Central memory CD8-positive, alpha-beta T cell (primary cell): ENCODE measurements at places on chromosomes 6 and 20.

GRCh38 chr20:44034451-44034850 lies 119.8 kb downstream of the TOX2 start:
- H3K27me3 ChIP-seq, result peaks cover 31% of the 10 kb centered on the region
- DNase-seq, result no peak
- H3K36me3 ChIP-seq, result peaks cover 1% of the 10 kb centered on the region
- H3K4me1 ChIP-seq, result peaks cover 54% of the 10 kb centered on the region

DNA sequence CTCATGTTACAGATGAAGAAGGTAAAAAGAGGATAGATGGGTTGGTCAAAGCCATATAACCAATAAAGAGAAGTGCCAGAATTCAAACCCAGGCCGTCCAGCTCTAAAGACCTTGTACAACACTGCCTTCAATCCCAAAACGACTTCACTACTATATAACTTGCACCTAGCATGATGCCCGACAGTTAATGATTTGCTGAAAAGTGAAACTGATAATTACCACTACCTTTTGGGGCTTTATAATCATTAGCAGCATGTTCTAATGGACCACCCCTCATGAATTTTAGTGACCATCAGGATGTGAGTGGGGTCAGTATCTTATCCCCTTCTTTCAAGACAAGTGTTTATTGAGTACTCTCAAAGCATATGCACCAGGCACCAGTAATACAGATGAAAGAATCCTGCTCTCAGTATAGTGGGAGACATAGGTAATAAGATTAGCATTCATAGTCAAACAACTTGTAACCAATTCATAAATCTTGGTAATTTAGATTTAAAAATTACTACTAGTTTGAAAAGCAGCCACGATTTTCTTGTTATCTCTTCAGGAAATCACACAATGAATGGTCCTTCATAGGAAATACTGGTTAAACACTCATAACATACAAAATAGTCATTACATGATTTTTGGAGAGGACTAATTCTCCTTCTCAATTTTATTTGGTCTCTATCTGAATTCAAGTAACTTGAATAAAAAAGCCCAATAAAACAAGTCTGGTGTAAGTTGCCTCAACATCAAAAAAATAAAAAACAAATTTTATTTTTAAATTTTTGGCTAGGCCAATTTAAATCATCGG lies 98.0 kb downstream of the EPB41L2 start:
- DNase-seq, result no peak
- H3K36me3 ChIP-seq, result no peaks in the 10 kb centered on the region
- H3K4me3 ChIP-seq, result no peak overlapping the region
- H3K4me1 ChIP-seq, result no peaks in the 10 kb centered on the region
- H3K27me3 ChIP-seq, result no peaks in the 10 kb centered on the region

GRCh38 chr6:24454452-24454851 lies 34.9 kb downstream of the GPLD1 start:
- no peaks in the 10 kb centered on the region for H3K27me3 ChIP-seq
- H3K27ac ChIP-seq, result no peak overlapping the region
- H3K36me3 ChIP-seq, result no peaks in the 10 kb centered on the region
- no peak for DNase-seq
- no peak overlapping the region for H3K4me3 ChIP-seq
- no peaks in the 10 kb centered on the region for H3K4me1 ChIP-seq

- no peak overlapping the region for H3K27ac ChIP-seq
- H3K4me1 ChIP-seq, result no peaks in the 10 kb centered on the region
- no peak for DNase-seq
- H3K27me3 ChIP-seq, result no peaks in the 10 kb centered on the region
- H3K36me3 ChIP-seq, result peaks cover 2% of the 10 kb centered on the region
These were observed 23.9 kb downstream of the NT5E start for GRCh38 chr6:85473748-85474147.

DNA sequence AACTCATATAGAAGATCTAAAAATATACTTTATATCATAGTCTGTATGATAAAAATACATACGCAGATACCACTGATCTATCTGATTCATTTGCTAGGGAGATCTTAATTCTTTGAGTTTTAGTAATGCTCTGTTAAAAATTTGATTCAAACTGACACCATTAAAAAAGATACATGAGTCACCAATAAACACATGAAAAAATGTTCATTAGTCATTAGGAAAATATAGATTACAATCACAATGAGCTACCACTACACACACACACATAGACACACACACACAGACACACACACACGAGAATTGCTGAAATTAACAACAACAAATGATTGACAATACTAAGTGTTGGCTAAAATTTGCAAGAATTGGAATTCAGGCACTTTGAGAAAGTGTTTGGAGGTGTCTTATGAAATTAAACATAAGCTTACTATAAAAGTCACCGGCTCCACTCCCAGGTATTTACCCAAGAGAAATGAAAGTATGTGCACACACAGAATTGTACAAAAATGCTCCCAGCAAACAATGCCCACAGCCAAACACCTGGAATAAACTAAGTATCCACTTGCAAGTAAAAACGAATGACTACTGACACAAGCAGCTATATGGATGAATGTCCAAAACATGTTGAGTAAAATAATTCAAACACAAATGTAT lies 117.7 kb upstream of the GGTLC1 start:
- no peaks in the 10 kb centered on the region for H3K27me3 ChIP-seq
- H3K36me3 ChIP-seq, result no peaks in the 10 kb centered on the region
- peaks cover 8% of the 10 kb centered on the region for H3K4me1 ChIP-seq
- DNase-seq, result no peak
- no peak overlapping the region for H3K27ac ChIP-seq
- H3K4me3 ChIP-seq, result no peak overlapping the region

DNA sequence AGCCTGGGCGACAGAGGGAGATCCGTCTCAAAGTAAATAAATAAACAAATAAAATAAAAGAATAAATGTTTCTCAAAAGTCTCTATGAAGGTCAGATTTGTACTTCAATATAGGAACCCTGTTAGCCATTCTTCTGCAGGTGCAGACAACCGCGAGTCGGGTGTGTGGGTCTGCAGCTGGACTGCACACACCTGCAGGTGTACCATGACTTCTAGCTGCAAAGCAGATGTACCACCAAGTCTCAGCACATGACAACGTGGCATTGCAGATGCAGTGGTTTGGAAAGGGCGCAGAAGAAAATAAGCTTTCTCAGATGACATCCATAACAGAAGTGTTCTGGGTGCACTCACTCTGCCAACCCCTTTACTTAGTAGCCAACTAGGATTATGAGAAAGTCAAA lies 239.7 kb downstream of the ATXN1 start:
- DNase-seq, result no peak
- peaks cover 59% of the 10 kb centered on the region for H3K4me1 ChIP-seq
- H3K27me3 ChIP-seq, result no peaks in the 10 kb centered on the region
- H3K4me3 ChIP-seq, result no peak overlapping the region

- H3K4me3 ChIP-seq, result no peak overlapping the region
- no peaks in the 10 kb centered on the region for H3K27me3 ChIP-seq
- H3K36me3 ChIP-seq, result peaks cover 2% of the 10 kb centered on the region
- DNase-seq, result no peak
- no peak overlapping the region for H3K27ac ChIP-seq
- peaks cover 25% of the 10 kb centered on the region for H3K4me1 ChIP-seq
These were observed 64.4 kb upstream of the DUSP22 start for GRCh38 chr6:227812-228338.

GRCh38 chr6:148818939-148819575 lies 72.2 kb downstream of the UST start:
- no peaks in the 10 kb centered on the region for H3K27me3 ChIP-seq
- H3K4me3 ChIP-seq, result no peak overlapping the region
- DNase-seq, result no peak
- no peaks in the 10 kb centered on the region for H3K36me3 ChIP-seq
- H3K27ac ChIP-seq, result no peak overlapping the region
- peaks cover 18% of the 10 kb centered on the region for H3K4me1 ChIP-seq

- peaks cover 2% of the 10 kb centered on the region for H3K36me3 ChIP-seq
- H3K4me3 ChIP-seq, result no peak overlapping the region
- no peak for DNase-seq
- H3K27me3 ChIP-seq, result peaks cover 55% of the 10 kb centered on the region
- H3K27ac ChIP-seq, result no peak overlapping the region
- H3K4me1 ChIP-seq, result no peaks in the 10 kb centered on the region
These were observed 83.0 kb upstream of the FAM184A start for GRCh38 chr6:119161438-119161837.

DNA sequence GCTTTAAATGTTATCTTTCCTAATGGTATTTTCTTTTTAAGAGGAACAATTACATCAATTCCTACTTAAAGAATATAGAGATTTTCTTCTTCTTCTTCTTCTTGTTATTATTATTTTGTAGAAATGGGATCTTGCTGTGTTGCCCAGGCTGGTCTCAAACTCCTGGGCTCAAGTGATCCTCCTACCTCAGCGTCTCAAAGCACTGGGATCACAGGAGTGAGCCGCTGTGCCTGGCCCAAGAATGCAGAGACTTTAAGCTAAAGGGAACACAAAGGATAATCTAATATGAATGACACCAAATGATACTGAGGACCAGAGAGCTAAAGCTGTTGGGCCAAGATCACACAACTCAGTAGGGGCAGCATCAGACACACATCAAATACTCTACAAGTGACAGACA lies 87.4 kb upstream of the FOXQ1 start:
- H3K27ac ChIP-seq, result no peak overlapping the region
- no peaks in the 10 kb centered on the region for H3K4me1 ChIP-seq
- H3K27me3 ChIP-seq, result peaks cover 35% of the 10 kb centered on the region
- no peak overlapping the region for H3K4me3 ChIP-seq
- H3K36me3 ChIP-seq, result no peaks in the 10 kb centered on the region
- DNase-seq, result no peak

GRCh38 chr6:155276638-155277037 lies 12.8 kb downstream of the CLDN20 start:
- H3K4me3 ChIP-seq, result no peak overlapping the region
- H3K4me1 ChIP-seq, result peaks cover 5% of the 10 kb centered on the region
- DNase-seq, result no peak
- no peak overlapping the region for H3K27ac ChIP-seq

- peaks cover 27% of the 10 kb centered on the region for H3K36me3 ChIP-seq
- H3K27ac ChIP-seq, result peak overlapping the region; percentile 95
- DNase-seq, result no peak
- no peaks in the 10 kb centered on the region for H3K27me3 ChIP-seq
These were observed 26.7 kb downstream of the RBCK1 start for GRCh38 chr20:434661-435419.

- H3K27ac ChIP-seq, result peak overlapping the region; percentile 6
- DNase-seq, result no peak
- H3K36me3 ChIP-seq, result peaks cover 11% of the 10 kb centered on the region
- H3K27me3 ChIP-seq, result no peaks in the 10 kb centered on the region
- H3K4me3 ChIP-seq, result no peak overlapping the region
These were observed 20.6 kb downstream of the BTN2A1 start for GRCh38 chr6:26478100-26478984.

DNA sequence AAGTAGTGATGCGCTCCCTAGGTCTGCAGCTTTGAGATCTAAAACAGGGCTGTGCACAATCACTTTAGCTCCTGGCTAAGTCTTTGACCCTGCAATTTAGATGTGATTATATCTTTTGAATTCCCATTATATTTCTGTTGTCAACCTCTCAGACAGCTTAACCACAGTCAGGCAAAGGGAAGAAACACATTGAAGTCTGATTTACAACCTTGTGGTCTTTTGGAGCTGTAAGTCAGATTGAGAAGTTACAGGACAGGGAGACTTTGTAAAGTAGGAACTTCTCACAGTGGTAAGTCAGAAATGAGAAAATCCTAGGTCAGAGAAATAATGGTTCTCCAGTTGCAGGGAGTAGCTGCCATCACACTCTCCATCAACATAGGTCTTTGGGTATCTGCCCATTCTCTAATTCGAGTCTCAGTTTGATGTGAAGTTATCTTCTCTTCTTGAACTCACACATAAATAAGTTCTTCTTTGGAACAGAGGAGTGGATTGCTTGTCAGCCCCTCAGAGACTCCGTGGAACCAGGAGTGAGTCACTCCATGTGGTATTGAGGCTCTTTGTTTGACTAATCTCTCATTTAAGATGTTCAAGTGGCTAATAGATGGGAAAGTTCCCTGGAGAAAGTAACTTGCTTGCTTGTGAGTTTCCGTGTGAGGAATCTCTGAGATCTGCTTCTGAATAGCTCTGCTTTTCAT lies 35.0 kb upstream of the SGK1 start:
- no peaks in the 10 kb centered on the region for H3K36me3 ChIP-seq
- peaks cover 13% of the 10 kb centered on the region for H3K4me1 ChIP-seq
- H3K27ac ChIP-seq, result peak overlapping the region; percentile 75
- DNase-seq, result no peak
- no peaks in the 10 kb centered on the region for H3K27me3 ChIP-seq

DNA sequence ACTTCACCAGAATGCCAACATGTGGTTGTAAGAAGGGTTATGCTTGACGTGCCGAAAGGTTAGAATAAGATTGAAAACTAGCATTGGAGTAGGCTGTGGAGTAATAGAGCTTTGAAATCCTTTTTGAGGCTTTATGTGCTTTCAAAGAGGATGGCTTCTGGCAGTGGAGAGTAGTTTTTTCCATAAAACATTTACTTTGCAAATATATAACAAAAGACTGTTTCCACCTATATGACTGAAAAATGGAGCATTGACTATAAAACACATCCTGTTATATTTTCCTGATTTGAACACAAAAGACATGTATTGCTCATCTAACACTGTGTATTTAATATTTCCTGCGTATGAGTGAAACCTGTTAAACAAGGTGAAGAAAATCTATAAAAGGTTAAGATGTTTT lies 38.8 kb downstream of the ZFAND3 start:
- peaks cover 53% of the 10 kb centered on the region for H3K4me1 ChIP-seq
- H3K27ac ChIP-seq, result no peak overlapping the region

- no peaks in the 10 kb centered on the region for H3K4me1 ChIP-seq
- no peak overlapping the region for H3K27ac ChIP-seq
- DNase-seq, result no peak
- H3K27me3 ChIP-seq, result peaks cover 9% of the 10 kb centered on the region
- H3K36me3 ChIP-seq, result no peaks in the 10 kb centered on the region
These were observed 6.7 kb upstream of the MYLIP start for GRCh38 chr6:16122197-16122596.

DNA sequence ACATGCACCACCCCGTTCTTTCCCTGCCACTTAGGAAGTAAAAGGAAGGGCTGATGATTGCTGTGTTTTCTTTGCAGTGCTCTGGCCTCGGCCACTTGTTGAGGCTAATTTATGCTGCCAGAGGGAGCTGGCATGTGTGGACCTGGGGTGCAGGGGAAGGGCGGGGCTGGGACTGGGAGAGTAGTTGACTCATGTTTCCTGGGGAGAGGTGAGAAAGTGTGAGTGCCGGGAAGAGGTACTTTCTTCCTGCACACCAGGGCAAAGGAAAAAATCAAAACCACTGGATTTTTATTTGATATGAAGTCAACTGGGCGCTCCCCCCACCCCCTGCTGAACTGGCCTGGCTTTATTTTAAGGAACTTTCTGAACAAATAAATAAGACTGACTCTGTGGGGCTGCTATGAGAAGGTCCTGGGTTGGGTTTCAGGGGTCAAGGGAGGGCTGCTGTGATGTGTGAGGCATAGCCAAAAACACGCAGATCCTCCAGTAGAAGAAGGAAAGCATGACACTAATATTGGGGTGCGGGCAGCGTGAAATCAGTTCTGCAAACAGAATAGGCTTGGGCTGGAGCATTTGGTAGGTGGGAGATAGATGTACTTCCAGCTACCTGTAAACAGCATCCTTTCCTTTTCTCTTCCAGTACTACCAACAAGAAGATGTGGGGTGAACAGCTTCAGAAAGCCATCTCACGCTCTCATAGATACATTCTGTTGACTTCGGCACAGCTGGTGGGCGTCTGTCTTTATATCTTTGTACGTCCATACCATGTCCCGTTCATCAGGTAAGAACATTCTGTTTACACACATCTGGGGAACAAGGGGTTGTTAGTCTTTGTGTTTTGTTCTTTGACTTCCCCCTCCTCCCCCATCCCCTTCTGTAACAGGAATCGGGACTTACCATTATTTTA lies 87.5 kb downstream of the SYNJ2 start:
- peaks cover 17% of the 10 kb centered on the region for H3K4me1 ChIP-seq
- no peak overlapping the region for H3K27ac ChIP-seq
- H3K36me3 ChIP-seq, result peaks cover 1% of the 10 kb centered on the region
